ENCODE measurements at places on chromosomes 13 and 19.
A peak's percentile ranks its signal among the peaks of the same experiment; 100 is the strongest.

- no peak for DNase-seq
Observed at GRCh38 chr19:18562086-18562485, 4.4 kb downstream of the KXD1 start.

DNA sequence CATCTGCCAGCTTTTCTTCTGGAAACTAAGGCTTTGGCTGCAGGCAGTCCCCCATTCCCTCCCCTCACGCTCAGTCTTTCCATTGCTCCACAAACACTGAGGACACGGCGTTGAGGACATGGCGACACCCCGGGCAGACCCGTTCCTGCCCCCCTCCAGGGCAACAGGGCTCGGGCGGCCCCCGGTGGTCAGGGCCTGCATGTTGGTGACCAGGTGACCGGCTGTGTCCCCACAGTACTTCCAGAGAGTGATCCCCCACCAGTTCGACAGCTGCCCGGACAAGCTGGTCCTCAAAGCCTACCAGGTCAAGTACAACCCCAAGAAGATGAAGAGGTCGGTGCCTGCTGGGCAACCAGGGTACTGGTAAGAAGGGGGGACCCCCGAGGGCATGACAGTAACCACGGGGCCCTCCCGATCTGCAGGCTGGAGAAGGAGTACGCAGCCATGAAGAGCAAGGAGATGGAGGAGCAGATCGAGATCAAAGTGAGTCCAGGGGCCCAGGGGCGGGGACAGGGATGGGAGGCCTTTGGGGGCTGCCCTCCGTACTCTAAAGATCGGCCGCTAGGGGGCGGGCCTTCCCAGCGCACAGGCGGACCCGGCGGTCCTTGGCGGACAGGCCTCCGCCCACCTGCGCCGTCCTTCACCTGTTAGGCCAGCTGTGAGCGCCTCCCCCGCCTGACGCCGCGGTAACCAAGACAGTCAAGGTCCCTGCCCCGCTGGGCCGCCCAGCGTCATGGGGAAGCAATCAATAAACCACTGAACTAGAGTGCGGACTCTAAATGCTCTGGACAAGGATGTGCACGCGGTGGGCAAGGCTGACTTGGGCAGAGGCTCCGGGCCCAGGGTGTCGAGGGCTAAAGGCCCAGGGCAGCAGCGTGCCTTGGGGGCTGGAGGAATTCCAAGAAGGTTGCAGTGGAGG is 21.1 kb downstream of the PRR36 start:
- peak; percentile 70 for DNase-seq

GRCh38 chr13:109727251-109727650 is 59.1 kb downstream of the IRS2 start:
- DNase-seq: no peak

GRCh38 chr13:37647031-37647650 is 48.6 kb upstream of the POSTN start:
- DNase-seq: no peak

DNA sequence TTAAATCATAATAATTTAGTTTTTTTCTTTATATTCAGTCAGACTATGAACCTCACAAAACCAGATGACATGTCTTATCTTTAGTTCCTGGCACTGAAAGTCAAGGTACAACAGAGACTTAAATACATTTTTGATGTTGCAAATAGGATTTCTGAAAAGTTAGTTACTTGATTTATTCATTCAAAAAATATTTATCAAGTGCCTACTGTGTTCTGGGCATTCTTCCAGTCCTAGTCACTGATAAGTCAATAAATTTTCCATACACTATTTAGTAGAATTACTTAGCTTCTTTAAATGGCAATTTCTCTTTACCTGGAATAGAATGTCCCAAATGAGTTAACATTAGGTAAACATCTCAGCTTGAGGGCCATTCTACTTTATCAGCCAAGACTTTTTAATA is 938.3 kb upstream of the PCDH9 start:
- DNase-seq: no peak

GRCh38 chr19:48755084-48755641 is at the start of gene FGF21:
Gene FGF21, plus strand, starts transcription at chr19:48755524. Its CDS starts 713 bp downstream, at chr19:48756237.
- no peak for DNase-seq

GRCh38 chr13:24083722-24084421 is 76.6 kb upstream of the SPATA13 start:
- no peak for DNase-seq

DNA sequence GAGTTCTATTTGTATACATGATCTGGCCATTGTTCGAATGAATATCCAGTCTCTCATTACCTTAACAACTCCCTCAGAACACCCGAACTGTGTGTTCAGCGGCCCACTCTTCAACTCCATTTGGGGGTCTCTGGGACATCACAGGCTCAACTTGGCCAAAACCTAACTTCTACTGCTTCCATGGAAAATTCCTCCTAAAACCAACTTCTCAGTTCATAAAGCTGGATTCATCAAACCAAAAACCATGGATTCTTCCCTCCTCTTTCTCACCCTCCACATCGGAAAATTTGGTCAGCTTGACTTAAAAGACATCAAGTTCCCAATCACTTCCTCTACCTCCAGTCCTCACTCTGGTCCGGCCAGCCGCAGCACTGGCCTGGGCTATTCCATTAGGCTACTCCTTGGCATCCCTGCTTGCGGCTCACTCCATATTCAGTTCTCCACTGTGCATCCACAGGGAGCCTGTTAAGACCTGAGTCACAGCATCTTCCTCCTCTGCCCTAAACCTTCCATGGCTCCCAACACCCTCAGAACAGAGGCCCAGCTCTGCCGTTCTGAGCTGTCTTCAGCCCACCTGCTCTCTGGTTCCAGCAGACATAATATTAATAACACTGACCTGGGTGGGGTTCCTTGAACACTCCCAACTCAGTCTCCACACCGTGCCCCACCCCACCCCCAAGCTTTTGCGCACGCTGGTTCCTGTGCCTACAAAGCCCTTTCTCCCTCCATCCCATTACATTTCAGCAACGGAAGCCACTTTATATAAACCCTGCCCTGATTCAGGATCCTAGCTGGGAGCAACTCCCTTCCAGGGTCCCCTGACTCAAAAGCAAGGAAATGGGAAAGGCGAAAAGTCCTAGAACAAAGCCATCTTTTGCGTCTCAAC is 1.1 kb downstream of the ZNF792 start:
- DNase-seq: peak; percentile 25

DNA sequence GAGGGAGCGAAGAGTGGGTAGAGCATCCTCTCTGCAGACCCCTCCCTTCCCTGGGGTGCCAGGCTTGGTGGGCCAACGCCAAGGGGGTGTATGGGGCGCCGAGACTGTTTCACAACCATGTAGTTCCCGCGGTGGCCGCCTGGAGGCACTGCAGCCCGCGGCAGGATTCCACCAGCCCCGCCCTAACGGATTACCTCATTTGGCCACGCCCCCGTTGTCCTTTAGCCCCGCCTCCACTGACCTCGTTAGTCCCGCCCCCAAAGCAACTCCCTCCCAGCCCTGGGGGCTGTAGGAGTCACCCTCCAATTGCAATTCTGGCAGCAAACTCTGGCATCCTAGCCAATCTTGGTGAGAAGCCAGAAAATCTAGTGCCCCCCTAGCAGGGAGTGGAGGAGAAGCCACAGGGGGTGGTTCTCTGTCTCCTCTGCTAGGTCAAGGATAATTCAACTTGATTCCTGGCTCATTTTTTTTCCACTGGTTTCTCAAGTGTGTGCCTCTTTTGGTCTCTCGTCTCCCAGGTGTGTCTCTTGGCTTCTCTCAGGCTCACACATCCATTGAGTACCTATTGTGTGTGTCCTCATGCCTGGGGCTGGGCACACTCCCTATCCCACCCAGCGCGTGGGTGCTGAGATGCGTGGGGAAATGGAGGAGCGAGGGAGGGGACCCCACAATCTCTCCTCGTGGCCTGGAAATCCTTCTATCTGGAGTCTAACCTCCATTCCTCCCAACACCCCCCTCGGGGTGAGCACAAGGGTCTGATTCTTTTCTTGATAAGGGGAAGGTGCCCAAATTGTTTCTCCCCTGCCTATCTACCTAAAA is 2.0 kb downstream of the OLFM2 start:
- DNase-seq: peak; percentile 90

DNA sequence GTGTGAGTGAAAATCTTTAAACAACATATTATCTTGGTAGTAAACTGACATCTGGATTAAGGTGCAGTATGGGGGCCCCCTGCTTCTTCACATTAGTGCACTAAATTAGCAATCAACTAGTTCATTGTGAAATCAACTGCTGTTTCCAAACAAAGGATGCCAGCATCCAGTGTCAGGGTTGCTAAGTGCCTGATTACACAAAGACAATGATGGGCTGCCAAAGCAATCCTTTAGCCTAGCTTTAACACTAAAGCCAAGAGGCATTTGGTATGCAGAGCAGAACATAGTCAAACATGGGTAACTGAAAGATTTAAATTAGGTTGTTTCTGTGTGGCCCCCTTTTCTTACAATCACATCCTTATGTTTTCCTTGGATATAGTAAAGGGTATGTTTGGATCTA is 543.1 kb upstream of the SLITRK5 start:
- no peak for DNase-seq

Data from natural killer cell (primary cell).